ENCODE measurements at places on chromosomes 3 and 15.

- DNase-seq, result no peak
These were observed 22.5 kb downstream of the CDIN1 start for GRCh38 chr15:36601952-36602351.

- DNase-seq, result no peak
These were observed 32.8 kb downstream of the POC1A start for GRCh38 chr3:52121464-52121805.

- no peak for DNase-seq
These were observed 2.3 kb upstream of the SLC51B start for GRCh38 chr15:65042776-65043327.

GRCh38 chr3:112847692-112848091, 1.0 kb upstream of the CD200R1L start:
- no peak for DNase-seq

DNA sequence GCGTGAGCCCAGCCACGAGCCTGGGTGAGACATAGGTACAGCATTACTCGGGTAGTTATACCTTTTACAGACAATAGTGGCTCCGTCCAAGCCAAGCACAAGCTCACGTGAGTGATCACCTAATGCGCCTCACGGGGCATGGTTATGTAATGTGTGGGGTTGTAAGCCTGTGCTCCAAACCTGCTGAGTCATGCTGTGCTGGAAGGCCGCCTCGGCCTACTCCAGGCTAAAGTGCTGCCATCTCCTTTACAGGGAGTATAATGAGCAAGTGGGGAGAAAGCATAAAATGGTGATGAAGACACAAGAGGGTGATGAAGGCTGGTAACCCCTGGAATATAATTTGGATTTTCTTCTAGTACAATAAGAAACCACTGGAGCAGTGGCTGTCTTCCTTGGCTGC, 175.8 kb upstream of the STT3B start:
- DNase-seq, result no peak
